NCI-H1694 (cell line): ENCODE measurements at places on chromosomes 5 and 9.

- DNase-seq: no peak
These were observed 68.1 kb downstream of the F2RL2 start for GRCh38 chr5:76555114-76555513.

DNA sequence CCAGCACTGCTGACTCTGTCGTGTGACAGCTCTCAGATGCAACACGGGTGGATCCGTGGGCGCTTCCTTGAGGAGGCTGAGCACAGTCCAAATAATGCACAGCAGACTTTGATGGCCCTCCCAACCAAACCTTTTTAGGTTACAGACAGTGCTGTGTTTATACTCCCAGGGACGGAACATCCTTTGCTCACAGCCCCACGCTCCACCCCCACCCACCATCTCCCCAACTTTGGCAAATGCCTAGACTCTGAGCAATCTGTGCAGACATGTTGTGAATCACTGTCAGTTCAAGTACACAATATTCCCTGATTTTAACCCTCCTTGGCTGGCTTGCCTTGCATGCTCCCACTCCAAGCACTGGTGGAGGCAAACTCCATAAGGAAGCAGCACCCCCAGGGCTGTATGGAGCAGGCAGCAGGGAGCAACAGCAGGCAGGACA is 324.6 kb downstream of the MLLT3 start:
- no peak for DNase-seq

GRCh38 chr5:83011985-83012384 is 65.2 kb downstream of the TMEM167A start:
- DNase-seq: no peak

DNA sequence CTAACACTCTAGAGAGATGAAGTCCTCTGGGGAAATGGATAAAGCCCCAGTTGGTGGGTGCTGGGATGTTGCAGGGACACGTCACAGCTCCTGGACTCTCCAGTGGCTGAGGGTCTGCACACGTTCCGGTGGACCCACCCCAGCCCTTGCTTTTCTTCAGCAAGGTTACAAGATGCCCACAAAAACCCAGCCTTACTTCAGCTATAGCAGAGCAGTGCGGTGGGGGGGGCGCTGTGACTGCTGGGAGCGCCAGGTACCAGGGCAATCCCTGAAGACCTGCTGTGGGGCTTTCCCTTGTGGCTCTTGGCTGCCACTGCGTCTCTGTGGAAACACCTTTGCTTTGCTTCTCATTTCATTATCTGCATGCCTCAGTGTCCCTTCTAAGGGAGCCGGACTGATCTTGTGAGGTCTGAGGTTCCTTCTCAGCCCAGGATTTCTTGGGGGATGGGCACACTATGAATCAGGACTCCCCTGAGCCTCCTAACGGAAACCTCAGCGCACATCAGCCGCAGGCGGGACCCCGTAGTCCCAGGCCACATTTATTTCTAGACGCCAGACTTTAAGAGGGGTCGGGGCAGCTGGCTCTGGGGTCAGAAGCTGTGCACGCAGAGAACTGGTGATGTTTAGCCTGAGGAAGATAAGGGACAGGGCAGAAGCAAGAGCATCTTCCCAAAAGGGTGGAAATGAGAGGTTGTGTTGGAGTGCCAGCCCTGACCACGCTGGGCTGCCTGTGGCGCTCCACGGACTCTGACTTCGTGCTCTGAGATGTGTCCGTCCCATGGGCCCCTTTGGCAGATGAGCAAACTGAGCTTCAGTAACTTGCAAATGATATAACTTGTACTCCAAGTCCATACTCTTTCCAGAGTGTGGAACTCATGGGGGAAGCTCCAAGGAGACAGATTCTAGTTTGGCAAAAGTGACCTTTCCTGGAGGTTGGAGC is 106.8 kb downstream of the WNK2 start:
- no peak for DNase-seq

- DNase-seq: no peak
These were observed 67.1 kb downstream of the SIL1 start for GRCh38 chr5:139131062-139131461.

- no peak for DNase-seq
These were observed 509.6 kb upstream of the TNC start for GRCh38 chr9:115627511-115627910.

DNA sequence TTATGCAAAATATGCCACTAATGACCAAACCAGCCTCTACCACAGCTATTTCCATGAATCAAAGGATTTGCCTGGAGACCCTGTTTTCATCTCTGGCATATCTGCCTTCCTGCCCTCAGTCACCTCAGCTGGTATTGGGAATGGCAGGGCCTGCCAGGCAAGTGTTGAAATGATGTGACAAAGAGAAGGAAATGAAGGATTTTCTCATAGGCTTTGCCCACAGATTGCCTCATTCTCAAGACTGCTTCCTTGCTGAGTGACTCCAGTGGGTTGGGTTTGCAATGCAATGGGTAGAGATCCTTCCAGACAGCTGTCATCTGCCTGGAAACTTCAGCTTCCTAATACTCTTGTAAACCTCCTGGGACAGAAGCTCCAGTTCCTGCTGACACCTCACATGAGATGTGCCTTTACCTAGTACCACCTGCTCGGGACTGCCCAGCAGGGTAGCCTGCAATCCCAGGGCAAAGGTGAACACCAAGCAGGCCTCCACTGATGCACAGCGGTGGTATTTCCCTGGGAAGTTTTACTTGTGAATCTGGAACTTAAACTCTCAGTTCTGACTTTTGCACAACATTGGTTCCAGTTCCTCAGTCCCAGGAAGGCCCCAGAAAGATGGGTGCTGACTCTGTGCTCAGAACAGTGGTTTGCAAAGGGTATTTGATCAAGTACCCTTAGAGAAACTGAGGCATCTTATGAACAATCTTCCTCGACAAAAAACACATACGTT is 64.8 kb upstream of the SLC1A1 start:
- DNase-seq: no peak

- DNase-seq: no peak
These were observed 26.2 kb upstream of the ZNF608 start for GRCh38 chr5:124772457-124773200.

- no peak for DNase-seq
These were observed 746 bp upstream of the NPM1 start for GRCh38 chr5:171386861-171387344.

GRCh38 chr9:121992571-121993212 is 100.4 kb downstream of the TTLL11 start:
- DNase-seq: peak; percentile 82

- DNase-seq: no peak
These were observed 3.7 kb downstream of the CLTA start for GRCh38 chr9:36194326-36195000.

GRCh38 chr5:146365618-146366017 is 27.0 kb downstream of the POU4F3 start:
- no peak for DNase-seq

DNA sequence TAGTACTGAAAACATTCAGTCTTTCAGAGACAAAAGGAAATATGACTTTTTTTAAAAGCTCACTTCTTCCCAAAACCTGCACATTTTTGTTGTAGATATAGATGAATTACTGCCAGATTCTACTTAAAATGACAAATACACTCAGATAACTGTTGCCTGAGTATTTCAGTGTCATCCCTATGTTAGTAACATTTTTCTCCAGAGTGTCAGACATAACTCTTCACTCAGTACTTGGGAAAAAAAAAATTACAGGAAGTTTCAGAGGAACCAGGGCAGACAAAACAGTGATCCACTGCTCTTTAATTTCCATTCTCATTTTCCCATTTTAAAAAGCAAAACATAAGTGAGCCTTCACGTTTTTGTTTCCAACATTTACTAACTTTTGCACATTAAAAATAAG is 79.3 kb upstream of the ITGA1 start:
- DNase-seq: no peak

DNA sequence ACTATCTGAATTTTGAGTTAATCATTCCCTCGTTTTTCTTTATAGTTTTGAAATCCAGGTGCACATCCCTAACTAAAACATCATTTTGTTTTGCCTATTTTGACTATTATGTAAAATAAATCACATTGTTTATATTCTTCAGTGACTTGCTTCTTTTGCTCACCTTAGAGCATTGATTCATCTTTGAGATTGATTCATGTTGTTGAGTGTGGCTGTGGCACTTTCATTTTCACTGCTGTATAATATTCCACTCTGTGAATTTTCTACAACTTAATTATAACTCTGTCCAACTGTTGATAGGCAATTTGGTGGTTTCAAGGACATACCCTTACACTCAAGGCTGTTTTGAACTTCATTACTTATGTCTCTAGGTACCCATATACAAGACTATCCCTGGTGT is 12.5 kb downstream of the NKX2-5 start:
- DNase-seq: no peak

DNA sequence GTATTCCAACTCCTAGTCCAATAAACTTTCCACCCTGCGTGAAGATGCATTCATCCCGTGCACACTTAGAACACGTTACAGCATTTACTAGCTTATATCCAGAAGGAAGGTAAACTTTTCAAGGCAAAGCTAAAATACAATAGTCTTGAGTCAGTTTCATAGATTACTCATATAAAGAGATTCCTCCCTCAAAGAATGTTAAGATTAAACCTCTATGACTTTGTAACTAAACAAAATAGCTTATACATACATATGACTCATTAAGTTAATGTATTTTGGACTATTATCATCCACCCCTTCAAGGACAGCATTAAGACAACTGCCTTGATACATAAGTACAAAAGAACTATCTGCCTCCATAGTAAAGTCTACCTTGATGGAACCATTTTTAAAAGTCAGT is 36.1 kb downstream of the TLE1 start:
- DNase-seq: no peak

DNA sequence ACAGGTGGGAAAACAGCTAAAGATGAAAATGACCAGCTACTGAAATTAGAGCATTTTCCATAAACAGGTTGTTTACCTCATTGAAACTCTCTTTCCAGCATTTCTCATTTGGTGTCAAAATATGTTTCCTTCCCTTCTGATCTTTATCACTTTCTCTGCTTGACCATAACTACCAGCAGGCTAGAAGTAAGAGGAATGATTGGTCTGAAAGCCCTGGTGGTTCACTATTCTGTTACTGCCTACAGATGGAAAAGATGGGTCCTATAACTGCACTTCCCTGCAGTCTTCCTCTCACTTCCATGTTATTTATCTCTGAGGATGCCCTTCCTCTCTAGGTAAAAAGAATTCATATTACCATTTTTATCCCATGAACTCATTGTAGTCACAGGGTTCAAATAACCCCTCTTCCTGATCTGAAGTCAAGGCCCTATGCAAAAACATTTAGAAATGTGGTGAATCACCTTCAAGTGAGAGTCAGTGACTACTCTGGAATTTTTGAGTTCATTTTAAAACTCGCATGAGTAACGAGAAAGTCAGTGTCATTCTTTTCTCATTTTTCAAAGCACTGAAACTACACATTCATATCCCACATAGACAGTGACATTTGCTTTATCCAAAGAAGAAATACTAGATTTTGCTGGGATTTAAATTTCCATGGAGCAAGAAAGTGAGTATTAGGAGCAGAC is 51.7 kb downstream of the ZNF474 start:
- no peak for DNase-seq

DNA sequence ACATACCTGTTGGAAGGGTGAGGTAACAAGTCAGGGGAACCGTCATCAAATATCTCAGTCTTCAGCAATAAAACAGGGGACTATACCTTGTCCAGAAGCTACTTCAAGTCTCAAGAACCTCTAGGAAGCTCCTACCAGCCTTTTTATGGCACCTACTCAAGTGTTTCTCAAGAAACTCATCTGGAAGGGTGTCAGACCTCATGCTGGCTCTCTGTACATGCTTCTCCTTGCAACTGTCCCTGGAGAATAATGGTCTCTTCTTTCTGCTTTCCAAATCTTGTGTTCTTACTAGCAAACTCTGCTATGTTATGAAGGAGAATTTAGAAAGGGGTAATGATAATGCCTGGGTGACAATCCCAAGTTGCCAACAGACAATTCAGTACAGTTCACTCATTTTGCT is 8.3 kb upstream of the PTAR1 start:
- DNase-seq: no peak

DNA sequence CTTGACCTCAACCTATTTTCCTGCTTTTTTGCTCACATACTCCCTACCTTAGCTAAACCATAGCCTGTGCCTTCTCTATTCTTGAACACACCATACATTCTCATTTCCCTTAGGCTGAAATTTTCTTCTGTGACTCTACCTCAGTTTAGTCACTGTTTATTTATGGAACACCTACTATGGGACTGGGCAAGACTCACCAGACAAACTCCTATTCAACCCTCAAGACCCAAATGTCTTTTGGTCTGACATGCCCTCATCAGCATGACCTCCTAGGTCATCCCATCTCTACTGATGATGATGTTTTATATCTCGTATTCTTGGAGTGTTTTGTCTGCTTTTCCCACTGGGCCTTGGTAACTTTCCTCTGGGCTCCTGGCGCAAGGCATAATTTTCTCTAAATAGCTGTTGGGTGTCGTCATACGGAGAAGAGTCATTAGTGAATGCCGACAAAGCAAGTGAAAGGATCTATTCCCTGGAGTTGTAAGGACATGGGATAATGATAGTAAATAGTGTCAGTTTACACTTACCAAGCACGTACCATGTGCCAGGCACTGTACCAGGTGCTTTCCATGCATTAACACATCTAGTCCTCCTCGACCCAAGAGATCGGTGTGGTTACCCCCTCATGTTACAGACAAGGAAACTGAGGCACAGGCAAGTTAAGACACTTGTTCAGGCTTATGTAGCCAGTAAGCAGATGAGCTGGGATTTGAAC is 22.4 kb upstream of the PITX1 start:
- no peak for DNase-seq

GRCh38 chr5:171865471-171865870 is 79.9 kb downstream of the SMIM23 start:
- DNase-seq: no peak

DNA sequence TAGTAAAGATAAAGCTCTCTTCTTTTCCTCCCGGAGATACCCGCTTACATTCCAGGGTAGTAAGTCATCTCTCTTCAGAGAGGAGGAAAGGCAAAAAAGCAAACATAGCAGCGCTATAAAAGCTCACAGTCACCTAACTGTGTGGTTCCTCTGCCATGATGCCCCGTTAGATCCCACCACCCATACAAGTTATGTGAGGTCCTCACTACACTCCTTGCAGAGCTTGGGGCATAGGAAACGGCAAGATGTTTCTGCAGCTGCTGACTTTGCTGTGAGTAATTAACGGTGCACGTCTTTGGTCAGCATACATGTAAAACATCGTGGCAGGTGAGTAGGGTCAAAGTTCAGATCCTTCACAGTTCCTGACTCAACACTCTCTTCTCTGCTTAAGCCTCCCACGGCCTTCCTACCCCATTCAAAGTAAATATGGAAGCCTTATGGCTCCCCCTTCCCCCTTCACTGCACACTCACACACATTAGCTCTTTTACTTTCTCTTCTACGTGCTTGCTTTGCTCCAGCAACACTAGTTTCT is 218.9 kb downstream of the DIRAS2 start:
- no peak for DNase-seq
